ENCODE measurements at places on chromosomes 5 and 9. TPM values are rescaled to one million over a fixed set of nuclear protein-coding genes. Genes with fewer than 3 reads are reported as not detected.

GRCh38 chr9:113476511-113476916, 13.0 kb downstream of the RGS3 start:
- no peak for DNase-seq

GRCh38 chr9:126283799-126284465, 42.7 kb upstream of the MVB12B start:
- peak; percentile 18 for DNase-seq

- DNase-seq: no peak
Measured at GRCh38 chr9:93154293-93154903, 20.3 kb upstream of the NINJ1 start.

- no peak for DNase-seq
Measured at GRCh38 chr9:81980568-81980967, 8.0 kb upstream of the SPATA31D1 start.

GRCh38 chr9:80797831-80798688, 891.3 kb downstream of the TLE1 start:
- DNase-seq: no peak

Gene CCL21
- 26.5 TPM for total RNA-seq

All from right atrium auricular region (tissue), 2 donors.